Uterus (tissue), 4 donors: ENCODE measurements at places on chromosomes 5 and 9. TPM values are rescaled to one million over a fixed set of nuclear protein-coding genes. Genes with fewer than 3 reads are reported as not detected.
A peak's percentile ranks its signal among the peaks of the same experiment; 100 is the strongest.

DNA sequence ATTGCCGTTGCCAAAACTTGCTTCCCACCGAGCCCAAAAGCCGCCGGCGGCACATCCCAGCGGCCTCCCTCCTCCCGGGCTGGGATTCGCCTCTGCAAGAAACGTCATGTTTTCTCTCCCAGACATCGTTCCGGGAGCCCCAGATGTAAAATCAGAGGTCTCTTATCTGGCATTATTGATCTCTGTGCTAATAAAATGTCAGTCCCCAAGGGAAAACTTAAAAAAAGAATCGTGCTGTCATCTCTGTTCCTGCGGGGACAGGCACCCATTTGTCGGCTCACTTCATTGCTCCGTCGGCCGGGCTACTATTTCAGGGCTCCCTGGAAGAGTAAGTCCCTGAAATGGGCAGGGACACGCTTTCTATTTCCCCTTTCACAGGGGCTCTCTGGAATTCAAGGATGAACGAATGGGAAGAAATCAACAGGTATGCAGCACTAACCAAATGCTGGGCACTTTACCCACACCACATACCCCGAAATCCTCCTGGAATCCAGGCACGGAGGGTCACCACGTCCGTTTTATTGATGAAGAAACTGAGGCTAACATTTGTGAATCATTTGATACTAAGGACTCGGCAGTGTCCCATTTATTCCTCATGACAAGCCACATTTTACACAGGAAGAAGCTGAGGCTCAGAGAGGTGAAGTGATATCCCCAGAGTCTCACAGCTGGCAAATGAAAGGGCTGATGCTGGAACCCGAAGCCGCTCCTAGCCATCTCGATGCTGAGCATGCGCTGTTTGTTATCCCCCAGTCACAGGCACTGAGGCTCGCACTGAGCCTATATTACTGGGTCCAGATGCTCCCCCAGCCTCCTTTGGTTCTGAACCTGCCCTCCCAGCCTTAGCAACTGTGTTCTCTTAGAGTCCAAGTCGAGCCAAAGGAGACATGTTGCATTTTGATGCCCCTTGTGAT lies 35.7 kb upstream of the MSX2 start:
- H3K36me3 ChIP-seq, result no peaks in the 10 kb centered on the region
- peaks cover 38% of the 10 kb centered on the region for H3K27me3 ChIP-seq
- H3K4me1 ChIP-seq, result no peaks in the 10 kb centered on the region
- H3K4me3 ChIP-seq, result no peak overlapping the region
- no peak overlapping the region for H3K27ac ChIP-seq

DNA sequence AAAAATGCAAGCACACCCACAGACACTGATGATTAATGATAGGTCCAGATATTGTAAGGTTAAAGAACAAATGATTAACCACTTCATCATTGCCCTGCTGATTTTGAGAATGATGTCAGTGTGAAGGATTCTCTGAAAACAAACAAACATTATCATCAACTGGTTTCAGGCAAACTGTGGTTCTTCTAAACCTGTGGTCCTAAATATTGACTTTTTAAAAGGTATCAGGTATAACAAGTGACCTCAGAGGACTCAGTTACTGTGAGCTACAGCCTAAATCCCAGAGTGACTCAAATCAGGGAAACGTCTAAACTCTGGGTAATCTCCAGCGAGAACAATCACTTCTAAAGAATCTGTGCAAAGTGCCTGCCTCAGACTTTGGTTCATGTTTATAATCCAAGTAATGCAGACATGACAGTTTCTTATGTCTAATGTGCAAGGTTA lies 172.3 kb upstream of the CDH6 start:
- H3K27me3 ChIP-seq, result no peaks in the 10 kb centered on the region

- H3K36me3 ChIP-seq, result no peaks in the 10 kb centered on the region
- DNase-seq, result peak; percentile 33
- peak overlapping the region; percentile 77 for H3K27ac ChIP-seq
- H3K4me1 ChIP-seq, result peaks cover 6% of the 10 kb centered on the region
Measured at GRCh38 chr9:115327436-115328122, 209.6 kb upstream of the TNC start.

GRCh38 chr5:134143431-134143830 lies 28.9 kb downstream of the TCF7 start:
- H3K27me3 ChIP-seq, result no peaks in the 10 kb centered on the region
- DNase-seq, result no peak
- no peak overlapping the region for H3K27ac ChIP-seq
- H3K4me3 ChIP-seq, result no peak overlapping the region

DNA sequence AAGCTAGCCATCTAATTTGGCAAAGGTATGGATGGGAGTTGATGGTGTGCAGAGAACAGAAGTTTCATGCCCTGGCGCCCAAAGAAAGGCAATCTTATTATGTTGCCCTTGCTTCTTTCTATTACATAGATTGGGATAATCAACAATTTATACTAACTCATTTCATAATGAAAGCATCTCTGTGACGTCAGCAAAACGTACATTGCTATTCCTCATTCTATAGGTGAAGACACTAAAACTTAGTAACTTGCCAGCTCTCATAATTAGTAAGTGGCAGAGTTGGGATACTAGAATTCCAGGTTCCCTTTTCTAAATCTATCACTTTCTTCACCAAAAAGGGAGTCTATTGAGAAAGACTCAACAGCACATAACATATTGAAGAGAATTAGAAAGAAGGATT lies 374.8 kb downstream of the NR2F1-AS1 start:
- peak overlapping the region; percentile 70 for H3K27ac ChIP-seq
- H3K36me3 ChIP-seq, result no peaks in the 10 kb centered on the region
- H3K4me1 ChIP-seq, result no peaks in the 10 kb centered on the region
- H3K27me3 ChIP-seq, result no peaks in the 10 kb centered on the region

DNA sequence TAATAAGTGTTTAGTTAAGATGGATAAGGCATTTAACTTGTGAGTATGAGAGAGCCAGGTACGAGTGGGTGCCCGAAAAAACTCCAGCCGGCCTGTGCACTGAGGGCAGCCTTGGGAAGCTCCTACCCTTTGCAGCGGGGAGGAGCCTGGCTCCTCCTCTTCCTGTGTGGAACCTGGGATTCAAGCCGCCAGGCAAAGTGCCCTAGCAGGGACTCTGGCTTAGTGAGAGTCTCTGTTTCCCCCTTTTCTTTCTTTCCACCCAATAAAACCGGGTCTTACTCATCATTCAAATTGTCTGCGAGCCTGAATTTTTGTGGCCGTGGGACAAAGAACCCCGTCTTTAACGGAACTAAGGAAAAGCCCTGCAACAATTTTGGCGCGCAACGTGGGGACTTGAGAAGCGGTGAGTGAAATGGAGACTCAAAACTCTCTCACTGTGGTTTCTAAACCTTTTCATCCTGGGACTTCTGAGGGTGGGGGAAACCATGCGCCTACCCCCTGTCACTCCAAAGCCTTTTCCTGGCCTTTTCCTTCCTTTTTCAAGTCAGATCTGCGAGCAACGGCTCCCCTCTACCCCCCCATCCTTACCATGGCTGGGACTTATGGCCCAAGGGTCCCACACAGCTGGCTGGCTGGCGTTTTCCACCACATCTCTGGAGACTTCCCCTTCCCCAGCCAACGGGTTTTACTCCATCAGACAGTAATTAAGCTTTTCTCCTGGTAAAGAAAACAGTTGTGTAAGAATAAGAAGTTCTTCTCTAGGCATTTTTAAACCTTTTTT lies 535.7 kb upstream of the ACO1 start:
- no peaks in the 10 kb centered on the region for H3K4me1 ChIP-seq
- DNase-seq, result no peak
- no peaks in the 10 kb centered on the region for H3K36me3 ChIP-seq
- no peak overlapping the region for H3K4me3 ChIP-seq
- H3K27me3 ChIP-seq, result no peaks in the 10 kb centered on the region

GRCh38 chr9:135340726-135341475 lies 138.7 kb upstream of the PPP1R26 start:
- no peaks in the 10 kb centered on the region for H3K4me1 ChIP-seq
- no peak overlapping the region for H3K4me3 ChIP-seq
- H3K27me3 ChIP-seq, result no peaks in the 10 kb centered on the region

DNA sequence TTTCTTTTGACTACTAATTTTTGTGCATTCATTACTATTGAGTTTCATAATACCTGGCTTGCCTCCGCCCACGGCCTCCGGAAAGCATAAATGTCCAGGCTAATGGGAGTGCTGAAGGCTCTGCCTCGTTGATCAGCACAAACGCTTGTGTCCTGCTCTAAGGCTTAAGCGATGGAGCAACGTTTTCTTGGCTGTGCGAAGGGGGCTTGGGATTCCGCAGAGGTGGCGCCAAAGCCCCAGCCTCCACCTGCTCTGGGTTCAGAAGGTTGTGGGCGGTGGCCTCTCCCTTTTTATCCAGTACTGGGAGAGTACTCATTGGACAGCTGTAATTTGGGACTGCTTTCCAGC lies 19.7 kb downstream of the ANXA2R start:
- no peak for DNase-seq
- peak overlapping the region; percentile 93 for H3K27ac ChIP-seq
- H3K4me1 ChIP-seq, result no peaks in the 10 kb centered on the region
- H3K27me3 ChIP-seq, result peaks cover 15% of the 10 kb centered on the region
- H3K36me3 ChIP-seq, result no peaks in the 10 kb centered on the region
- H3K4me3 ChIP-seq, result no peak overlapping the region

GRCh38 chr9:98855592-98855991 lies 48.1 kb downstream of the GALNT12 start:
- H3K27me3 ChIP-seq, result no peaks in the 10 kb centered on the region
- no peak overlapping the region for H3K4me3 ChIP-seq
- no peaks in the 10 kb centered on the region for H3K4me1 ChIP-seq
- no peak for DNase-seq
- H3K36me3 ChIP-seq, result no peaks in the 10 kb centered on the region

DNA sequence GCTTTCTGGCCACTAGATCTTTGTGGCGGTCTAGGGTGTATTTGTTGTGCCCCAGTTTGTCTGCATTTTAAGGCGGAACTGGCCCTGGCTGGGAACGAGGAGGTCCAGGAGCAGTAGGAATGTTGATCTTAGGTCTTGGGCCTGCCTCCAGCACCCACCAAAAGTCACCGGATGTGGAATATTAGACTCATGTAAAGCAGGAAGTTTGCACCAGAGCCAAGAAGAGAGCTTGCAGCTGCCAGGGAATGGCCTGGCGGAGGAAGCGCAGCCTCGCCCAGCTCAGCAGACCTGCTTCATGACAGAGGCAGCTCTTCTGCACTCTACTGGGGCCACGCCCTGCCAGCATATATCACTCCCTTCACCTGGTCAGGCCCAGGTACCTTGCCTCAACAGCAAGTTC lies 3.3 kb downstream of the GPX3 start:
- H3K4me3 ChIP-seq, result no peak overlapping the region
- H3K36me3 ChIP-seq, result no peaks in the 10 kb centered on the region
- peak; percentile 69 for DNase-seq
- peak overlapping the region; percentile 81 for H3K27ac ChIP-seq
- no peaks in the 10 kb centered on the region for H3K27me3 ChIP-seq

- H3K4me1 ChIP-seq, result no peaks in the 10 kb centered on the region
- H3K27me3 ChIP-seq, result no peaks in the 10 kb centered on the region
- DNase-seq, result no peak
- H3K4me3 ChIP-seq, result no peak overlapping the region
- no peak overlapping the region for H3K27ac ChIP-seq
Measured at GRCh38 chr5:113678924-113679575, 165.6 kb downstream of the YTHDC2 start.

DNA sequence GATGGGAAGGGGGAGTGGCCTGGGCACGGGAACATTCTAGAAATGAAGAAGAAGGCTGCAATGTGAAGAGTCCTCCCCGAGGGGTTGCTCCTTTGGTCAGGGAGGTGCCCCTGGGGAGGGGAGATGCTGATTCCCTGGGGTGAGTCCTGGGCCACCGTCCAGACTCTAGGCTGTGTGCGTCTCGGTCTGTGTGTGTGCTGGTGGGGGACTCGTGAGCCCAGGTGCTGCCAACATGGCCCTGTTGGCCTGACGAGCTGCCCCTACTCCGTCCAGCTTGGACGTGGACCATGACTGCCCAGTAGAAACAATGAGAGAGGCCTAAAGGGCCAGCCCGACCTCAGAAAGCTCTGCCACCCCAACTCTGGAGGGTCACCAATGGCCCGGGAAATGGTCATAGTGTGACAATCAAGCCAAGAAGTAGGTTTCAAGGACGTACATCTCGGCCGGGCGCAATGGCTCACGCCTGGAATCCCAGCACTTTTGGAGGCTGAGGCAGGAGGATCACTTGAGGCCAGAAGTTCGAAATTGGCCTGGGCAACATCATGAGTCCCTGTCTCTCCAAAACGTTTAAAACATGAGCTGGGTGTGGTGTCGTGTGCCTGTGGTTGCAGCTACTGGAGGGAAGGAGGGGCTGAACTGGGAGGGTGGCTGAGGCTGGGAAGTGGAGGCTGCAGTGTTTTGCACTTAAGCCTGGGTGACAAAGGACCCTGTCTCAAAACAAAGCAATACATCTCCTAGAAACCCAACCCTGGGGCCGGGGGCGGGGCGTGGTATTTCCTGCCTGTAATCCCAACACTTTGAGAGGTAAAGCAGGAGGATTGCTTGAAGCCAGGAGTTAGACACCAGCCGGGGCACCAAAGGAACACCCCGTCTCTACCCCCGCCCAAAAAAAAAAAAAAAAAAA lies 17.0 kb downstream of the LHX3 start:
- no peak for DNase-seq
- no peaks in the 10 kb centered on the region for H3K36me3 ChIP-seq
- no peak overlapping the region for H3K27ac ChIP-seq
- no peaks in the 10 kb centered on the region for H3K4me1 ChIP-seq
- H3K27me3 ChIP-seq, result no peaks in the 10 kb centered on the region

DNA sequence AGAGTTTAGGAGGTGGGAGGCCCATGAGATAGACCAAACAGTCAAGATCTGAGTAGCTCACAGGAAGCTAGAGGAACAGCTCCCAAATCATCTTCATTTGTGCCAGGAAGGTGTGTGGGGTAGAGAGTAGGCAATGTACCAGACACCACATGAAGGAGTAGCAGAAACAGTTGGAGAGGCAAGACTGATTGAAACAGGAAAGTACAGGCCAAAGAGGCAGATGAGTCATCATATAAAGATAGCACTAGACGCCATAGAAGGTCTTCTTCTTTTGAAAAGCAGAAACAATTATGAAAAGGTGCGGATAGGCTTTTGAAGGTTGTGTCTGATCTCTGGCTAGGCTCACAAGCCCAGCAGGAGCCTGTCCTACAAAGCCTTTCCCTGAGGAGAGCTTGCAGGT lies 62.7 kb upstream of the PALM2AKAP2 start:
- no peaks in the 10 kb centered on the region for H3K4me1 ChIP-seq
- H3K36me3 ChIP-seq, result no peaks in the 10 kb centered on the region
- no peak for DNase-seq
- no peaks in the 10 kb centered on the region for H3K27me3 ChIP-seq
- no peak overlapping the region for H3K27ac ChIP-seq

DNA sequence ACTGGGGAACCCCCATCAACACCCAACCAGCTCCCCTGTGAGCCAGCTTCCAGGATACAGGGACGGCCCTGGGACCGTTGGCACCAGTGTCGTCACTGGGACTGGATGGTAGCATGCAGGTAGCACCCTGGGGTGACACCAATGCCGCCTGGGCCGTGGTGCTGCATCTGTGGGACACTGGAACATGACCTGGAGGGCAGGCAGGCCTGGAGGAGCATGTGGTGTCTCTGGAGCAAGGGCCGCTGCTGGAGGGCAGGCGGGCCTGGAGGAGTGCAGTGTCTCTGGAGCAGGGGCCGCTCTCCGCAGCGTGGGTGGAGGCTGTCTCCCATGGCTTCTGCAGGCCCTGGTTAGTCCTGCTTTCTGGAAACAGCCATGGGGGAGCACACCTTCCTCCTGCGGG lies 13.1 kb downstream of the LPCAT1 start:
- no peaks in the 10 kb centered on the region for H3K36me3 ChIP-seq
- no peak overlapping the region for H3K27ac ChIP-seq
- H3K4me3 ChIP-seq, result no peak overlapping the region
- peaks cover 4% of the 10 kb centered on the region for H3K4me1 ChIP-seq
- peak; percentile 12 for DNase-seq
- H3K27me3 ChIP-seq, result no peaks in the 10 kb centered on the region

AK3 gene
- total RNA-seq, result 86.8 TPM

IQGAP2 gene
- total RNA-seq, result 7.1 TPM

CNOT6 gene
- 43.5 TPM for total RNA-seq

STX17 gene
- total RNA-seq, result 23.6 TPM

TTC1 gene
- total RNA-seq, result 38.9 TPM

DBN1 gene
- 61.5 TPM for total RNA-seq

PCDHGB2 gene
- total RNA-seq, result 17.9 TPM
